ENCODE measurements at places on chromosomes 5 and 9.

GRCh38 chr5:78792345-78793055 is 143.9 kb upstream of the LHFPL2 start:
- no peak for DNase-seq

GRCh38 chr9:137031904-137032640 is at the start of gene FUT7:
FUT7 (minus strand) TSS chr9:137032088; CDS start chr9:137031991, 97 bp downstream.
- DNase-seq = no peak

DNA sequence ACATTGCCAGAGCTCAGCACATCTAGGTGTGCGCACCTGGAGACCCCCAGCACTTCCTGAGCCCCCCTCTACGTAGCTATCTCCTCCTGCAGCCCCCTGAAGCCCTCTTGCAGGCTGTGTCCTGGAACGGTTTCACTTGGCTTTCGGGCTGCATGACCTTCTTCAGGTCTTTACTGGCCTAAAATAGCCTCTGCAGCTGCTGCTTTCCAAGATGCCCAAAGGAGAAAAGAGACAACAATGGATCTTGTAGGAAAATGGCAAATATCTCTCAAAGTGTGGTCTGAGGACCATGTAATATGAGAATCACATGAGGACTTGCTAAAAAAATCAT is 6.6 kb upstream of the ERMP1 start:
- DNase-seq = no peak

GRCh38 chr5:79990205-79990597 is 861 bp downstream of the MTX3 start:
- DNase-seq = no peak

- DNase-seq = no peak
Measured at GRCh38 chr9:100803956-100804355, 224.6 kb upstream of the PLPPR1 start.

- no peak for DNase-seq
Measured at GRCh38 chr5:29114331-29114768, 2076.0 kb upstream of the CDH9 start.

DNA sequence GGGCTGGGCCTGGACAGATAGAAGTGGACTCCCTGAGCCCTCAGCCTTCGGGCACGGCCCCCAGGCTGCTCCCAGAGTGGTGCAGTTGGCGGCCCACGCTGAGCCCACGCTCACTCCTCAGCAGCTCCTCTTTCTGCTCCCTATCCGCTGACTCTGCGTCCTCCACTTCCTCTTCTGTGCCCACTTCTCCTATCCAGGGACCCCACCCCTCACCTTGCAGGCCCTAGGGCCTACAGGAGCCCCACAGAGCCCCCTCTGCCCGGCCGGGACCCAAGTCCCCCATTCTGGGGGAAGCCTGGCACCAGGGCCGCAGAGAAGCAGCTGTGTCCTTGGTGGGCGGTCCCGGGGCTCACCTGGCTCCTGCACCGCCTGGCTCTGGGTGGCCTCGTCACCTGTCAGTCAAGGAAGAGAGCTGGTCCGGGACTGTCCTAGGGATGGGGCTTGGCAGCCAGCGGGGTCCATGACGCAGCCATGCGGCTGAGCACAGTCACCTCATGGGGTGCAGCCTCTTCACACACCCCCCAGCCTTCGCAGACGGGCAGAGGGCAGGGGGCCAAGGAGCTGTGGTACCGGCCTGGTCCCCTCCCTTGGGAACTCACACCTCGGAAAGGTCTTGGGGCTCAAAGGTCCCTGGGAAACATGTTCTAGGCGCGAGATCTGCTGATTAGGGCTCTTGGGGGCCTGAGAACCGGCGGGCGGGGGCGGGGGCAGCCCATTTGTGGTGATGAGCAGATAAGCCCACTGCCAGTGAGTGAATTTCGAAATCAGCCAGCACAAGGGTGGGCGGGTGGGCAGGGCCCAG is 5.4 kb upstream of the NRARP start:
- no peak for DNase-seq

GRCh38 chr5:163189023-163189553 is 248.3 kb upstream of the CCNG1 start:
- no peak for DNase-seq

GRCh38 chr5:477871-478270 is 34.9 kb downstream of the EXOC3 start:
- no peak for DNase-seq

DNA sequence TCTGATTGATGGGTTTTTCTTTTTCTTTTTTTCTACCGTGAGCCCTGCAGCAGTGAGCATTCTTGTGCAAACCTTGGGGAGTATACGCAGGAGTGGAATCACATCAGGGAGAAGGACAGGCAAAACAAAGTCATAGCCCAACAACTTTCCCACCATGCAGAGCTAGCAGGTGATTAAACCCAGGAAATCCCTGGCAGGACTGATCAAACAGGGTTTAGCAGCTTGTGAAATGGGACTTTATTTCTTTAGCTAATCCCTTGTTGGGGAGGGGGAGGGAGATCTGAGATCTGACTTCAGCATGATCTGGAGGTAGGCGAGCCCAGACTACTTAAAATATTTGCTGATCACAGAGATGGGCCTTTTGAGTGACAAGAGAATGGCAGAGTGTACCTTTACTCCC is 162.0 kb upstream of the GLRA1 start:
- no peak for DNase-seq

- no peak for DNase-seq
Measured at GRCh38 chr5:108255468-108255867, 126.4 kb downstream of the FBXL17 start.

DNA sequence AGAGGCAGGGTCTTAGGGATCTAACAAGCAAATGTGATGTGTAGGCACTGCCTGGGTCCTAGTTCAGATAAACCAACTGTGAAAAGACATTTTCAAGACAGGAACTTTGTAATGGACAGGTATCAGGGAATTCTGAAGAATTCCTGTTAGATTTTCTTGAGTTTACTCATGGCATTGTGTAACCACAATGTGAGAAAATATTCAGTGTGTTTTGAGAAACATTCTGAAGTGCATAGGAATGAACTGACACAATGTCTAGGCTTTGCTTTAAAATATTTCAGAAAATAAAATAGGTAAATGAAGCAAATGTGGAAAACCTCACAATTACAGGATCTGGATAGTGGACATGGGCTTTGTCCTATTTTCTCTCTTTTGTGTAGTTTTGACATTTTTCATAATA is 15.2 kb upstream of the AFAP1L1 start:
- DNase-seq = no peak

GRCh38 chr5:65141493-65141892 is 340.2 kb downstream of the ADAMTS6 start:
- DNase-seq = no peak

DNA sequence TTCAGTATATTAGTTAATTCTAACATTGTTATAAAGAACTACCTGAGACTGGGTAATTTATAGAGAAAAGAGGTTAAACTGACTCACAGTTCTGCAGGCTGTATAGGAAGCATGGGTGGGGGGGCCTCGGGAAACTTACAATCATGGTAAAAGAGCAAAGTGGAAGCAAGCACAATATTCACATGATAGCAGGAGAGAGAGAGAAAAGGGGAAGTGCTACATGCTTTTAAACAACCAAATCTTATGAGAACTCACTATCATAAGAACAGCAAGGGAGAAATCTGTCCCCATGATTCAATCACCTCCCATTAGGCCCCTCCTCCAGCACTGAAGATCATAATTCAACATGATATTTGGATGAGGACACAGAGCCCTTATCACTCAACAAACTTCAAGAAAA is 324.9 kb downstream of the ZNF608 start:
- no peak for DNase-seq

All from cerebellar nuclear complex (tissue), 1 donor.